HTR-8/SVneo (cell line): ENCODE measurements at places on chromosomes 1 and 21.

DNA sequence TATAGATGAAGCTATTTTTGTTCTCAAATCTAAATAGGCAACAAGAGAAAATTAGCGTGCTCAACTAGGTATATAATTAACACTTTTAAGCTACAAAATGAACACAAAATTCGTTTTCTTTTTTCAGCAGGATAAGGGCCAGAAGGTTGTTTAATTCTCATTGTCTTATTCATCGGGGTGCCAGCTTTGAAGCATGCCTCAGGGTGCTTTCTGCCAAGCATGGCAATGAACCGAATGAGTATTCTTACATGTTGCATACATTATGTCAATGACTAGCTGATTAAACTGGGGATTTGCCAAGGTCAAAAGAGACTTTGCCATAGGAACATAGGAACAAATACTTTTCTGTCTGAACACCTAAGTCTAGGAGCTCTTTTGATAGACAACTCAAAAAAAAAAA, 102.0 kb upstream of the MAP1LC3C start:
- no peak for DNase-seq

- no peak for DNase-seq
Measured at GRCh38 chr1:95201905-95202304, 32.1 kb upstream of the RWDD3 start.

GRCh38 chr1:228986093-228986904, 251.0 kb downstream of the RHOU start:
- no peak for DNase-seq

GRCh38 chr1:17239420-17239819, 9.5 kb upstream of the PADI3 start:
- DNase-seq, result peak; percentile 79

- DNase-seq, result no peak
Measured at GRCh38 chr1:155062702-155063411, 683 bp upstream of the EFNA4 start.

GRCh38 chr1:199855580-199855979, 171.9 kb upstream of the NR5A2 start:
- DNase-seq, result no peak

- no peak for DNase-seq
Measured at GRCh38 chr1:90798344-90798743, 81.2 kb upstream of the BARHL2 start.

GRCh38 chr1:212628046-212628445, 19.5 kb downstream of the ATF3 start:
- no peak for DNase-seq

DNA sequence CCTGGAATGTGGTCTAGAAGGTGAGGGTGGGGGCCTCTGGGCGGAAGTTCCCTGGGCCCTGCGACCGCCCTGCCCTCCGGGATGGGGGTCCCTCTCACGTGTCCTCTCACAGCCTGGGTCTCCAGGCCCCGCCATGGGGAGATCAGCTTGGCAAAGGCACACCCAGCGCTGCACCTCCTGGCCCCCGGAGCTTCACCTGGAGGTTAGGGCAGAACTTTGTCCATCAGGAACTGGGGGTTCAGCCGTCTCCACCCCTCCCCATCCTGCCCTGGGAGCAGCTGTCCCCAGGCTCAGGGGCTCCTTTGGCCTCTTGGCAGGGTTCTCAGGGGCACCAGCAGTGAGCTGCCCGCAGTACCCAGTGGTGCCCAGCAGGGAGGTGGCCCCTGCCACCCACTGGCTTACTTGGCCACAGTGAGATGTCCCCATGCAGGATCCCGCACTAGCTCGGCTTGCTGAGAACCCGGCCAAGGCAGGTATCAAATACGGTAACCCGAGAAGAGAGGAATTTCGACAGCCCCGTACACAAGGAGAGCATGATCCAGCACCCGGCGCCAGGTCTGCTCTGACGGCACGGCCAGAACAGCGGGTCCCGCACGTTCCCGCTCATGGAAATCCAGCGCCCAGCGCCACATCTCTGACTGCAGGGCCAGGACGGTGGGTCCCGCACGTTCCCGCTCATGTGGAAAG, 36.7 kb downstream of the RRP1 start:
- no peak for DNase-seq
